ENCODE measurements at places on chromosomes 6 and 20.

DNA sequence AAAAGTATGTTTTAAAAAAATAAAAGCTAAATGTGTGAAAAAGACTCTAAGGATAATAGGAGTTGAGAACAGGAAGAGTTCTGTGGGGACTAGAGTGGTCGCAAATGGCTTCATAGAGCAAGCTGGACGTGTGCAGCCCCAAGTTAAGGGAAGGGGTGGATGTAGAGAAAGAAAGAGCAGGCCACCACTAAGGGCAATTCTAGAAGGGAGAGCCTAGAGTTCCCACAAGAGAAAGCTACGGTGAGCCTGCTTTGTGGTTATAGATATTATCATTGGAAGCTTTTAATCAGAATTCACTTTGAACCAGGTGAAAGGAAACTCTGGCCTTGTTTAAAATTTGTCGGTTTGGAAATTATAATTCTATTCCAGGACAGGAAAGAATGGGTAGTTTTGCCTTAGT lies 101.6 kb downstream of the HIVEP2 start:
- DNase-seq: no peak

- DNase-seq: no peak
Measured at GRCh38 chr6:34272013-34272926, 23.5 kb upstream of the SMIM29 start.

DNA sequence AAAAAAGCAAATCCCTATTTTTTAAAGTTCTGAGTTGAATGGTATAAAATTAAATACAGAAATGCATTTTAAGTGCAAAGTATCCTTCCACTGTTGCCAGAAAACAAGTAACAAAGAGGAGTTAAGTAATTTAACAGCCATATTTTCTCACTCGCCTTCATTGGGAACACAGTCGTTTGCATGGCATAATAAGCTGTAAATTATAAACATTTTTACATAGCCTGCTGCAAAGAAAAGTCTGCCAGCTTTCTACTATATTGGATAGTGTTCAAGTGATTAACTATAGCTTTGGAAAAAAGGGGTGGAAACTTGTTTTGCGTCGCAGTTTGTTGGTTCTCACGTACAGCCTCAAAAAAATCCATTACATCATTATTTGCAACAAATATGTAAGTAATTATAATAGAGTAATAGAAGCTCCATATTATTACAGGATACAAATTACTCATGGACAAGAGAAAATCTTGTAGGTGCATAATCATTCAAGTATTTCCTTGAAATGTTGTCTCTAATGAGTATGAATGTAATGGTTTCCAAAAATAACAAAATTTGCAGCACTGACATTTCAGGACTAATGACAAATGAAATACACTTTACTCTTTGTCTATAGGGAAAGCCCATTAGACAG lies 139.3 kb downstream of the PDSS2 start:
- DNase-seq: no peak

- no peak for DNase-seq
Measured at GRCh38 chr6:150940941-150941340, 75.4 kb downstream of the MTHFD1L start.

GRCh38 chr20:58568483-58569240 lies 53.5 kb upstream of the APCDD1L start:
- no peak for DNase-seq

DNA sequence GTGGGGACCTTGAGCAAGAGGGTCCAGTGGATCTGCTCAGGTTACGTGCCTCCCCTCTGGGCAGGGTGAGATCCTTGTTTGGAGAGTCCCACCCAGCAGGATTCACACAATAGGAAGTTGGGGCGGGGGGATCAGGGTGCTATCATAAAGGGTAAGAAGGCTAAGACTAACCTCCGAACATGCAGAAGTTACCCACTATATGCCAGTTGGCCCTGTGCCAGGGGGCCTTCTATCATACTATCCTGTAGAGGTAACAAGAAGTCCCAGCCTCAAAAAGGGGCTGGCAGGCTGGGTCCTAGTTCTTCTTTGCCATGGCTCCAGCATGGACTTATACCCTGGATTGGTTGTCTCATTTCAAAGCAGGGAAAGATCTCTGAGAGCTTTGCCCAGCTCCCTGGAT lies 94.1 kb downstream of the CDH26 start:
- DNase-seq: no peak

DNA sequence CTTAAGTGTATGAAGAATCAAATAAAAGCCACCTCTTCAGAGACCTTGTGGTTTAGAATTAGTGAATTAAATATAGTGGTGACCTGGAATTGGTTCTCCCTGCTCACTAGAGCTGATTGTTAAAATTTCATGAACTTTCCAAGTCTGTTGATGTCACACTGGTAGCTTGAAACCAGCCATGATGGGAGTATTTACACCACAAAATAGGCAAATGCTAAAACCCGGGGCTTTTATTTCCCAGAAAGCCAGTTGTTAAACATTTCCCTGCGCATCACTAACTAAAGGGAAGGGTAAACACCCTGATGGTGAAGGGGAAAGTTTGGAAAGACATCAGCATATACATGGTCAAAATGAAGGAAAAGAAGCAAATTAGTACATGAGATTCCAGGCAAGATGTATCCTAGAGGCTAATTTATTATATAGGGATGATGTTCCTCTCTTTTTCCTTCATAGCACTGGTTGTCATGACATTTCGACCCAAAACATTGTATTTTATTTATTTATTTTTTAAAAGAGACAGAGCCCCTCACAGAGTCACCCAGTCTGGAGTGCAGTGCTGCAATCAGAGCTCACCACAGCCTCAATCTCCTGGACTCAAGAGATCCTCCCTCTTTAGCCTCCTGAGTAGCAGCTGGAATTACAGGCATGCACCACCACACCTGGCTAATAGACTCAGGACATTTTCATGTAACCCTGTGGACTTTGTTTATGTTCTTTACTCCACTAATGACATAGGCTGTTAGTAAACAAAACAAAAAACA lies 123.2 kb downstream of the RIN2 start:
- no peak for DNase-seq

DNA sequence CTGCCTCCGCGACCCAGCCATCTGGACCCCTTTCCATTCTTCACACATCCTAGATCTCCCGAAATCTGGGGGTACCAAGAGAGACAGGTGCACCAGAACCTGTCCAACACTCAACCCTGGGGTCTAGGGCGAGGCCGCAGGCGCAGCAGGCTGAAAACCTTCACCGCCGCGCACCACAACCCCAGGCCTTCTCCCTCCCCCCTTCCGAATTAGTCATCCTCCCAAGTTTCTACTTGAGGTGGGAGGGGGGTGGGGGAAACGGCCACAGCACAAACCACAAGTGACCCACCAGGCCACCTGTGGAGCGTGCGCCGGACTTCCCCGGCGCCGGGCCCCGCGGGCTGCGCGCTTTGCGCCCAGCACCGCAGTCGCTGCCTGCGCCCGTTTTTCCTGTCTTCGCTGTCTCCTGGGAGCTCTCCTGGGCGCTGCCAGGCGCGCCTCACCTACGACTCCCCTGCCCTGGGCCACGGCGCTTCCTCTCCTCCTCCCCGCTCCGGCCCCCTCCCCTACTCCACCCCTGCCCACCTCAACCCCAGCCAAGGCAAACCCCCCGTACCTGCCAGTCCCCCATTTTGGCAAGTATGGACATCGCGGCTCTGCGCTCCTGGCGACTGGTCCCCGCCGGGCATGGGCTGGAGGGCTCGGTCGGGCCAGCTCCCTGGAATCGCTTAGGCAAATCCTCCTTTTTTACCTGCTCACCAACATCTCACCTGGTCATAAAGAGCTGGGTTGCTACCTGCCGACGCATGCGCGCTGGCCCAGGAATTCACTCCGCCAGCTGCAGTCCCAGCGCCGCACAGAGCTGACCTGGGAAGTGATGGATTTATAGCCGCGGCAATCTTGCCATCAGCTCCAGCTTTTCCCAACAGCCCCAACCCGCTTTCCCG lies 4.2 kb upstream of the TFAP2A start:
- DNase-seq: no peak
